ENCODE measurements at places on chromosomes 16 and 17. TPM values are rescaled to one million over a fixed set of nuclear protein-coding genes. Genes with fewer than 3 reads are reported as not detected.

The FBXW10B gene
- not detected for total RNA-seq

GRCh38 chr16:79188739-79189122, 411.8 kb downstream of the MAF start:
- no peak for DNase-seq

DNA sequence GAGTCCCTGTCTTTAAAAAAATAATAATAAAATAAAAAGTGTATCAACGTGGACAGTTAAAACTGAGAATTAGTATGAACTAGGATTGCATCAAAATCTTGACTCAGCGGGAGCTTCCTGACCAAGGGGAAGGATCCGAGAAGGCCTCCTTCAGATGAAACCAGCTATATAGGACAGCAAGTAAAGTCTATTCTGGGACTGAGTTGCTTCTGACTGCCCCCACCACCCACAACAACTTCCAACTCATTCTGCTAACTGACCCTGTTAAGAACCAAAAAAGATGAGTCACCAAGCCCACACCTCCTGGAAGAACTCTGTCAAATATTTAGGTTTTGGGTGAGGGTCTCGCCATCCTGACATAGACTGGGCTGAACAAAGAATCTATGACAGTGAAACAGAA, 24.9 kb downstream of the MPP3 start:
- DNase-seq, result no peak

DNA sequence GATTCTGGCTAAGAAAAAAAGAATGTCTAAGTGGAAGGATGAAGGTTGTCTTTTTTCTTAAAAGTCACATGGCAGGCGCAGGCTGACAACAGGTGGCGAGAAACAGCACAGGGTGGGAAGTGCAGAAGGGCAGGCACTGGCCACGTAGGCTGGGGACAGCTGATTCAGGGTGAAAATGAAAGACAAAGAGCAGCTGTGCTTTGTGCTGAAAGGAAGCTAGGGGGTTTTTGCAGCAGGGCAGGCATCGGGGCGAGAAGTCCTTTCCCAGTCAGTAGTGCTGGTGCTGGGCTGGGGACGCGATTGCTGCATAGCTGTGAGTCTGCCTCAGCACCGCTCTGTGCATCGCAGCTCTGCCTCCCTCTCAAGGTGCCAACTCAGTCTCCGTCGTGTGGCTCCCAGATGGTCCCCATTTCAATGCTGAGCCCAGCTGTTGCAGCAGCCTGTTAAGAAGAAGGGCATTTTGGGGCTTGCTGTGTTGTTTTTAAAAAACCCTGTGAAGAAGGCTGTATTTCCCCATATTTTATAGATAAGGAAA, 183.1 kb upstream of the CCL2 start:
- DNase-seq, result no peak

The MSLN gene
- total RNA-seq, result 30.8 TPM

The NPIPA5 gene
- 30.9 TPM for total RNA-seq

The RFNG gene
- total RNA-seq, result 33.7 TPM

GRCh38 chr17:49528966-49529365, 33.9 kb downstream of the NGFR start:
- DNase-seq, result no peak

DNA sequence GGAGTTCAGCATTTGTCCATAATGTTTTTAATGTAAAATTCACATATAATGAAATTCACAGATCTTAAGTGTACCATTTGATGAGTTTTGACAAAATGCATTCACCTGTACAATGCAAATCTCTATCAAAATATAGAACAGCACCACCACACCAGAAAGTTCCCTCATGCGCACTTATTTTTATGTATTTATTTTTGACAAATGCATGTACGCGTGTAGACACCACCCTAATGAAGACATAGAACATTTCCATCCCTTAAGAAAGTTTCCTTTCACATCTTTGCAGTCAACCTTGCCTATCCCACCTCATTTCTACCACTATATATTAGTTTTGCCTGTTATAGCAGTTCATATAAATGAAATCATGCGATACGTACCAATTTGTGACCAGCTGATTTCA, 15.6 kb upstream of the IL4R start:
- no peak for DNase-seq

GRCh38 chr17:7042501-7043181, 1.3 kb downstream of the SLC16A11 start:
- no peak for DNase-seq

The CA7 gene
- total RNA-seq, result not detected

The SP2 gene
- total RNA-seq, result 18.7 TPM

The RCVRN gene
- total RNA-seq, result 0.88 TPM

The SLC2A4 gene
- total RNA-seq, result 25.9 TPM

DNA sequence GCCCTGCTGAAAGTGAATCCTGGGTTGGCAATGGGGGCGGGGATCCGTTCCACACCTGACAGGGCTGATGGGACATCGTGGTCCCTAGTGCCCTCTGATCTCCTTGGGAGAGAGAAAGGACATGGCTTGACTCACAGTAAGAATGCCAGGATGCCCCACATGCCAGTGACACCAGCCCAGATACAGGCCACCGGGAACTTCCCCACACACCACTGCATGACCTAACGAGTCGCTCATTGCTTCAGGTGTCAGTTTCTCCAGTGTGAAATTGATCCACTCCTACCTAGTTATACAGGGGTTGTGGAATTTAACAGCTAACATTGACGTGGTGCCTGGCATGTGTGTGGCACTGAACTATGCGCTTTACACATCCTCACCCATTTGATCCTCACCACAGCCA, 7.5 kb downstream of the CD300LG start:
- DNase-seq, result no peak

The RHBDL3 gene
- 0.29 TPM for total RNA-seq

GRCh38 chr16:67537636-67538591, 9.3 kb downstream of the RIPOR1 start:
- peak; percentile 58 for DNase-seq

DNA sequence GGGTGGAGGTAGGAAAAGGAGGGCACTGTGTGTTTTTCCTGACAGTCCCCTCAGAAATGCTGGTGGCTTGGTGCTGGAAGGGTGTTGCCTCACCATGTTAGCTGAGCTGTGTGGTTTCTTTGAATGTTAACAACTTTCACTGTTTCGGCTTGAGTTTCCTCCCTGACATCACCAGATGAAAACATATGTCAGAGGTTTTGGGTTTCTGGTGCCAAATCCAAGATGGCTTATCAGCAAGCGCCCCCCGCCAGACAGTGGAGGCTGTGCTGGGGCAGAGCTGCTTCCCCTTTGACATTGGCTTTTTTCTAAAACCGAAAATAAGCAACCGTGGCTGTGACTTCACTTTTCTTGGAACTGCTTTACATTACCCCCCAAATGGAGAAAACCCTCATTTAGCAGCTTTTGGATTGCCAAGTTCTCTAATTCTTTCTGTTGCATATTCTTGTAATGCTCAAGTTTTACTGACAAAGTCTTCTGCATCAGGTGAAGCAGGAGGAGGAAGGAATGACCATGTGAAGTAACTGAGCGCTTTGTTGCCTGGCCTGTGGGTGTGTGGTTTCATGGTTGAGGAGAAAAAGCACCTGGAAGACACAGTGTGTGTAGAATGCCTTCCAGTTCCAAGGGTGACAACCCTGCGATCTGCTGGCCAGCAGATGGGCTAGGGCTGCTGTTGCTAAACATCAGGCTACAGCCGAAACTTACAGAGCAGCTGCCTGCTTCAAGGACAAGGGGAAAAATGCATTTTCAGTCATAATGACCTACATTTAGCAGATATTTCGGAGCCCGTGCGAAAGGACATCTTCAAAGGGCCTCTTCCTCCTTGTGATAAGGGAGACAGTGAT, 9.7 kb downstream of the RMI2 start:
- DNase-seq, result no peak

DNA sequence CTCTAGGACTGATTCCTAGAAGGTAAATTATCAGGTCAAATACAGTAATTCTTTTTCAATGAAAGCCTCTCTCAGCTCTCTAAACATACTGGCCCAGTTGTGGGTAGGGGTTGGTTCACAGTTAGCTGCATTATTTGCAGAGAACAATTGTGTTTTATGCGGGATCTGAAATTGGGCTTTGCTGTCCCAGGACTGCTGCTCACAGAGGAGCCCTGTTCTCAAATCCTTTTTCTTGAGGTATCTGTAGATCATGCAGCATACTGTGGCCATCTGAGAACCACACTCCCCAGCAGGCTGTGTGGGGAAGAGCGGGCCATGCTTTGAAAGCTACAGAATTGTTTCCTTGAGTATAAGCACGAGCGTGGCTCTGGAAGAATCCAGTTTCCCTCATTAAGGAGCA, 17.5 kb downstream of the MTHFSD start:
- no peak for DNase-seq

The CCT6B gene
- 0.77 TPM for total RNA-seq

GRCh38 chr16:2373176-2373575, 32.6 kb upstream of the ABCA3 start:
- no peak for DNase-seq

The ANKRD40CL gene
- not detected for total RNA-seq

The TEN1 gene
- 17.2 TPM for total RNA-seq

GRCh38 chr17:82963104-82963950, 116.1 kb upstream of the METRNL start:
- DNase-seq, result peak; percentile 69

DNA sequence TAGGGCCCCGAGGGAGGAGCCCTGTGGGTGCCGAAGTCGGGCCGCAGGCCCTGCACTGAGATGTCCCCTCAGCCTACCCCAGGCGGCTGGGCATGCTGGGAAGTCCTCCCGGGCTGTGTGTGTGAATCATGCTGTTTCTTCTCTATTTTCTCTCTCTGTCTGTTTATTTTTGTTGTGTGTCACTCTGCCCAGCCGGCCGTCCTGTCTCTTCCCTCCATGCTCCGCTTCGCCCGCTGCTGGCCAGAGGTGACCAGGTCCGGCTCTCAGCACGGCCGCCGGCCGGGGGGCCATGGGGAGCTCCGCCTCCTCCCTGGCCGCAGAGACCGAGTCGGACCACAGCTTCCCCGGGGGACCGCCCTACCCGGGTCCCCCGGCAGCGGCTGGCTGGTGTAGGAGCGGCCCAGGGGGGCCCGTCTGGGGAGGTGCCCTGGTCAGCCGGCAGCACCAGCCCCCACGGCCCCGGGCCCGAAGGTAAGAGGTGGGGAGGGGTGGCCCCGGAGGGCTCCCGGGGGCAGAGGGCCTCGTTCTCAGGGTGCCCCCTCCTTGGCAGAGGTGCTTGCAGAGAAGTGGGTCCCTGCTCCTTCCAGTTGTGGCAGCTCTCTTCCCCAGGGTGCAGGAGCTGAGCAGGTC, 12.5 kb downstream of the CAPN15 start:
- DNase-seq, result no peak

The SCARF1 gene
- 33.2 TPM for total RNA-seq

GRCh38 chr17:74502861-74503260, 28.4 kb downstream of the CD300LB start:
- no peak for DNase-seq

The KCNH4 gene
- 0.55 TPM for total RNA-seq

DNA sequence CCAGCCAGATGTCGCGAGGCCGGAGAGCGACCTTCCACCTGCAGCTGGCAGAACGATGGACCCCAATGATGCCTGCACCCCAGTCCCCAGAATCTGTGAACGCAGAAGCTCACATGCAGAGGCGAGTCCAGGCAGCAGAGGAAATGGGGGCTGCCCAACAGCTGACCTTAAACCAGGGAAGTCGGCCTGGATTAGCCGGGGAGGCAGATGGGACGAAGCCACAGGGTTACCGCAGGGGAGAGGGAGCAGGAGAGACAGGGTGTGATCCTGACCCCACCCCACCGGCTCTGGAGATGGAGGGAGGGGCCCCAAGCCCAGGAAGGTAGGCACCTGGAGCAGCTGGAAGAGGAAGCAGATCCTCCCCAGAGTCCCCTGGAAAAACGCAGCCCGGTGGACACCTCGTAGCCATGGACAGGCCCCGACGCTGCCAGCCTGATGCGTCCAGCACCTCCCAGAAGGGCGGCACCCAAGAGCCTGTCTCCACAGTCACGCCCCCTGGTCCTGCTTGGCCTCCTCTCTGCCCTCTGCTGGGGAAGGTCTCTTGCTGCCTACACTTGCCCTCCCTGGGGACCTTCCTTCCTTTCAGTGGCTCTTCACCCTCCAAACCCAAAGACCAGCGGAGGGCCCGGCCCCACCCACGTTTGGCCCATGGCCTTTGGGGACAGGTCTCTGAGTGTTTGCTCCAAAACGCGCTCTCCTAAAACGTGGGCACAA, 37.3 kb downstream of the PIEZO1 start:
- DNase-seq, result no peak

DNA sequence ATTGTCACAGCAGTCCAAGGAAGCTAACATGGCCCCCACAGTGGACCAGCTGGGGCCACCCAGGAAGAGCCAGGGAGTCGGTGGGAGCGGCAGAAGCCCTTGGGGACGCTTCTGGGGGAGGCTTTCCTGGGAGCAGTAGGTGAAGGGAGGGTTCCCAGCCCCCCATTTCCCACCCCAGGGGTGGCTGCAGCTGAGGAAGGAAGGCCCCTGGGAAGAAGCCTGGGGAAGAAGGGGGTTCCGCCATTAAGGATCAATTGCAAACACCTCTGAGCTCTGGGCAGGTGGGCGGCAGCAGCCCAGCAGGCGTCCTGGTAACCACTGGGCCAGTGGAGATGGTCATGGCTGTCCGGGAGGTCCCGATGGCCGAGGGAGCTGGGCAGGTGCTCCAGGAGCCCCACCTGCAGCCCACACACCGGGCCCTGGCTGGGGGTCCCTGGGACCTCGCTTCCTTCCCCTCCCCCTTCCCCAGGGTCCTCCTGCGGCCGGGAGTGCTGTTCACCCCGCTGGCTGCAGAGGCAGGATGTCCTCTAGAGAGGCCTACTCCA, 592 bp upstream of the PERCC1 start:
- no peak for DNase-seq

The NOXO1 gene
- not detected for total RNA-seq

GRCh38 chr17:9360677-9361081, 214.9 kb downstream of the STX8 start:
- no peak for DNase-seq

GRCh38 chr16:66605979-66606751, 1.7 kb downstream of the CMTM3 start:
- DNase-seq, result no peak

DNA sequence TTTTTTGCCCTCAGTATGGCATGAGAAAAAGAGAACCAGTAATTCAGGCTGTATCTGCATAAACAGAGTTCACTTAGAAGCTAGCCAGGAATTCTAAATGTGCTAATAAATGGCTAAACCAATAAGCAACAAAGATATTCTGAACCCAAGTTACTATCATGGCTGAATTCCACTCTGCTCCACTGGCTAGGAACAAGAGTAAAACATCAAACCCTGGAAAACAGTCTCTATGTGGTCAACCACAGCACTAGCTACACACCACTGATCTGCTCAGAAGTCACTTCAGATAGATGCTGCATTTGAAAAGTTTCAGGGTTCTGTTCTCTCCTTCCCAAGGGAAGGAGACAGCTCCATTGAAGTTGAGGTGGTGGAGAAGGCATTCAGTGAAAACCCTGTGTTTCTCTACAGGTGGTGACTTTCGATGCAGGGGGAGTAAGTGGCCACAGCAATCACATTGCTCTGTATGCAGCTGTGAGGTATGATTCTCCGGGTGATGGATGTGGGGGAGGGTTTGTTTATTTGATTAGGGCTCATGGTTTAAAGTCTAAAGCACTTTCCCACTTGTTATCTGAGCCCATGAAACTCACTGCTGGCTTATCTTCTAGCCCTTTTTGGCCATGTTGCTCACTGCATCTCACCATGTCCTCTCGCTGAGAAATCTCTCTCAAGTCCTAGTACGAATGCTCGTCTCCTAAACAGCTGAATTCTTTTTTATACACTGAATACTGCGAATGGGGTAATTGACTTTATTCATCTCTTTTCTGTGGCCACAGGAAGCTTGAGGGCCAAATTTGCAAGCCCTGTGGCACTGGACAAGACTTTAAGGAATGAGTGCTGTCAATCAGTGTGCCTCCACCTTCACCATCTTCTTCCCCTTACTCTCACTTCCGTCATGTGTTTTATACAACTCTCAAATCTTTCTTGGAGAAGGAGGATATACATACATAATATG, 39.9 kb downstream of the CENPV start:
- DNase-seq, result no peak

The CBX2 gene
- total RNA-seq, result 14.9 TPM

- DNase-seq, result no peak
These were observed 28.2 kb downstream of the SLC39A11 start for GRCh38 chr17:73064084-73064938.

The ZNF287 gene
- total RNA-seq, result 5.9 TPM

Data from uterus (tissue), 4 donors.